ENCODE measurements at places on chromosomes 11 and 22.

DNA sequence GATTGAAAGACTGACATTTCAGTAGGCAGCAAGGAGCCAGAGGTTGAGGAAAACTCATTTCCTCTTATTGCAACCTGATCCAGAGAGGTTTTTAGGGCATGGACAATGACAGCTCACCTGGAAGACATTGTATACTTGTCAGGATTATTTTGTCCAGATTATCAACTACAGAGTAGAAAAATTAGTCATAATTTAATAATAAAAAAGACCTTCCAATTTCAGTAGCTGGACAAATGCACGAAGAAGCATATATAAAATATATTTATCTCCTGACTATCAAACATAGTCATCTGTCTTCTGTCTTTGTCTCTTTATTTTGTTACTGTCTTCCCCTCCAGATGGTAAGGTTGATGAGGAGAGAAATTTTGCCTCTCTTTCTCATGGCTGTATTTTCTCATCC, 330.6 kb upstream of the RAG2 start:
- DNase-seq = no peak

- DNase-seq = no peak
Measured at GRCh38 chr11:81219661-81220060, 1514.0 kb downstream of the FAM181B start.

DNA sequence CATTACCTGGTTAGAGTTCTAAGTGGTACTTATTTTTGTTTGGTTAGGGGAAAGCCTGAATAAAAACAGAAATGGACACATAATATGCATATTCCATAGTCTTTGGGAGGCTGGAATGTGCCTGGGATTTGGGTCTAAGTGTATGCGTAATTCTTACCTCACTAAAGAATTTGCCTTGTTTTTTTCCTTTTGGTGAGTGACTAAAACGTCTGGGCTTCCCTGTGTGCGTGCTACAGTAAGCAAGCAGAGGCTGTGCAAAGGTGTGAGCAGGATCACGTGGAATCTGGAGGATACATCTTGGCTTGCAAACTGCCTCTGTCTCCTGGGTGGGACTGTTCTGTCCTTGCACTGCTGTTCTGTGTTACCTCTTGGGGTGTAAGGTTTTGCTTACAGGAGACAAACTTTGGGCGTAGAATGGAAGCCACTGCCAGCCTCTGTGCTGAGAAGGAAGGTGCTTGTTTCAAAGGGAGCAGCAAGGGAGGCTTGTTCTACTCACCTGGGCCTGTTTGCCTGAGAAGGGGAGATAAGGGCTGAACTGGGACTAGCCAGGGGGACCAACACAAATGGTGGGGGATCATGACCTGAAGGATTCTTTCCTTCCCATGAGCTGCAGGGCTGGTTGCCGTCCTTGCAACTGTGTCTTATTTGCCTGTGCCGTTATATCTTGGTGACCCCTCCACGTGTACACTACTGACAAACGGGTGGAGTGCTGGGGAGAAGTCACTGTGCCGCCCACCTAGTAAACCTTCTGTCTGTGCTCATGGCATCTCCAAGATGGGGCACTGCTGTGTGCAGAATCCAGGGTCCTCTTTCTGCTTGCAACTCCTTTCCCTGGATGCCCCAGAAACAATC, 4.5 kb downstream of the NEAT1 start:
- peak; percentile 40 for DNase-seq

GRCh38 chr11:75349521-75350116, 1.8 kb downstream of the ARRB1 start:
- DNase-seq = no peak

- DNase-seq = no peak
Measured at GRCh38 chr11:92045301-92045700, 179.3 kb upstream of the FAT3 start.

DNA sequence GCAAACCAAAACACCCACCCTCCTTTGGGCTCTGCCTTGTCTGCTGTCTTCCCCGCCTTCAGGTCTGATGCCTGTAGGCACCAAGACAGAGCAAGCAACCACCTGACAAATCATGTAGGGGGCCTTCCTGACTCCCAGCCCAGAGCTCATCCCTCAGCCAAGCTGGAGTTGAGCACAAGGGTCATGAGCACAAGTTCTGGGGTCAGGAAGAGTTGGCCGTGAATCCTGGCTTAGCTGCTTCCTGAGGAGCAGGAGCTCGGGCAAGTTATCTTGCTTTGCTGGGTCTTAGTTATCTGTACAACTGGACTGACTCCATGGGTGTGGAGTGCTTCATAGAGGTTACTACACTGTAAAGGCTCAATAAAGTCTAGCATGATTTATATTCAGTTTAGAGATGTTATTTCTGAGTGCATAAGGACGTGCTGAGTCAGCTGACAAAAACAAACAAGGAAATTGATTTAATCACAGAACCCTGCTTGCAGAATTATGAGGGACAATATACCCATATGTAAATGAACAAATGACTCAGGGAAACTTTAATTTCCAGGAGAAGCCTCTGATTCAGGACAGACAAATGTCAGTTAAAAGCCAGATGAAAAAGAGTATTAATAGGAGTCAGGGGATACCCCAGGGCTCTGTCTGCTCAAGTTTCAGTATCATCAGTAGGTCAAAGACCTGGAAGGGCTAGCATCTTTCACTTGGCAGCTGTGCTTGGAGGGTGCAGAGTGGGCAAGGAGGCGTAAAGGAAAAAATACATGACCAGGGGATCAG, 15.0 kb upstream of the APOA1 start:
- no peak for DNase-seq

DNA sequence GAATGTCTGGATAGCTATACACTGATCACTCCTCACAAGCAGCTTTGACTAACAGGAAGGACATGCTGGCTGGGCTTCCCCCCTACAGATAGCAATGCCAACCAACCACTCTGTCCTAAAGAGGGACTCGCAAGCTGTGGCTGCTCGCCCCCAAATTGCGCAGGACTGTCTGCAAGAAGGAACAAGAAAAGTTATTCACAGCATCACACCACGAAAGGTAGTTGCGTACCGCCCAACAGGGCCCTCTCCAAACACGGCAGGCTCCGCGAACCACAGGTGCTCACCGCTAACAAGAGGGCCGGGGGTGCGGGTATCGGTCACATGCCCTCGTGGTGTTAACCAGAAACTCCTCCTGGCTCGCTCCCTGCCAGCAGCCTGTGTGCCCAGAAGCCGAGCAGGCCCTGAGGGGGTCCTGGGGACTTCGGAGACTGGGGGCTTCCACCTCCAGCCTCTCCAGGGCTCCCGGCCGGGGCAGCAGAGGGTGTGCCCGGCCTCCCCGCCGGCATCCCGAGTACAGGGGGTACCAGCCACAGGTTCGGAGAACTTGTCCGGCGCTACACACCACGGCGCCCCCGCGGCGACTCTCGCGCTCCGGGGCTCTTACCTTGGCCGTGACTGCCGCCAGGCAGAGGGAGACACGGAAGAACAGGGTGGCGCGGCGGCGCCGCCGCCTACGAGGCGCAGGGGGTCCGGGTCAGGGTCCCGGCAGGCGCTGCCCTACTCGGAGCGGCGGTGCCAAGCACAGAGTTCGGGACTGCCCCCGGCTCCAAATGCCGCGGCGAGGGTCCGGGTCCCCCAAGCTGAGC, 682 bp downstream of the LARGE1 start:
- peak; percentile 38 for DNase-seq

DNA sequence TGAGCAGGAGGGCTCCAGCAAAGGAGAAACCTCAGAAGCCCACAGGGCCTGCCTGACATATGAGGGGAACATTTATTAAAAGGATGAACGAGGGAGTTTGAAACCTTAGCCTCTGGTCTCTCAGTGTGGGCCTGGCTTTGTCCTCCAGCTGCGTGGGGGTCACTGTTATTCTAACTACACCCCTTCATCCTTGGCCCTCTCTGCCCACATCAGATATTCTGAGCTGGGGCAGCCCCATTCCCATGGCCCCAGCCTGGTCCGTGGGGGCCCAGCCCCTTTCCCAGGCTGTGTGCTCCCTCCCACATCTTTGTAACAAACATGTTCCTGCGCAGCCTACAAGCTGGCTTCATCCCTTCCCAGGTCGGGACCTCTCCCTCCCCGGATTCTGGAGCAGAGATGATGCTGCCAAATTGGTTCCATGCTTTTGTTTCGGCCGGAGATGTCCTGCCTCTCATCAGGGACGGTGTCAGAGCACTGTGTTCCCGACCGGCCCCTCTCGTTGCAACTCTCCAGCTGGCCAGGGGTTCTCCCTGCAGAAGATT, 4.0 kb downstream of the FXYD6 start:
- no peak for DNase-seq

- peak; percentile 66 for DNase-seq
Measured at GRCh38 chr11:6655020-6655789, 404 bp downstream of the DCHS1 start.

DNA sequence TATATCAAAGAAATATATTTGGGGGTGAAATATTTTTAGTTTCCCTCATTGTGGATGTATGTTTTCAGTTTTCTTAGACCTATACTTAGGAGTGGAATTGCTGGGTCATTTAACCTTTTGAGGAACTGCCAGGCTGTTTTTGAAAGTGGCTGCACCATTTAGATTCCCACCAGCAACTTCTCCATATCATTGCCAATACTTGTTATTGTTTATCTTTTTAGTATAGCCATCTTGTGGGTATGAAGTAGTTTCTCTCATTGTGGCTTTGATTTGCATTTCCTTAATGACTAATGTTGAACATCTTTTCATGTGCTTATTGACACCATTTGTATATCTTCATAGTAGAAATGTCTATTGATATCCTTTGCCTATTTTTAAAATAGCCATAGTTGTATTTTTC, 62.1 kb upstream of the B3GNT6 start:
- DNase-seq = no peak

DNA sequence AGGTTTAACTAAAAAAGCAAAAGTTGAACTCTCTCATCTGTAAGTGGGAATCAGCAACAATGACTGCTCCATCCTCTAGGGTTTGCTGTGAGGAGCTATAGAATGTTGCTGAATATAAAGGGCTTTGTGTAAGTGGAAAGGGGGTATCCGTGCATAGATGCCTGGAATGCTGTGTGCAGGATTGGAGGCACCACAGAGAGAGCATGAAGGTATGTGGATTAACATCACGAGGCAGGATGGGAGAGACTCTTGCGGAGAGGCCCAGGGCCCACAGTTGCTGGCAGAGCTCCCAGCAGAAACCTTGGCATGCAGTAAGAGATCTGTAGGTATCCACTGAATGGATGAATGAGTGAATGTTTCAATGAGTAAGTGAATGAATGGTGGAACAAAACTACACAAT, 298.7 kb upstream of the DDI1 start:
- no peak for DNase-seq

DNA sequence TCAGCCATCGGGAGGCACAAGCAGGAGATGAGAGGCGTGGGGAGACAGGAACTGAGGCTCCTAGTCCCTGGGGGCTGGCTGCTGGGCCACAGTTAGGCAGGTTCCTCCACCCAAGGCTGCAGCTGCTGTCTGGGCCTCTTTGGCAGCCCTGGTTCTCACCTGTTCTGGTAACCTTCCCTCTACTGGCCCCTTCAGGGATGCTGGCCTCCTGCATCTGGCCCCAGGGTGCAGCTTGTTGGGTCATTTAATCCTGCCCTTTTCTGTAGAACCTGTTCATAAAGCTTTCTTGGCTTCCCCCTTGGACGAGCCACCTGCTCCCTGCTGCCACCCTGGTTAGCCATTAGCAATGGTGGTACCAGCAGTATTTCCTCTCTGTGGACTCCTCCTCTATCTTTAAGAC, 5.5 kb downstream of the USH1C start:
- DNase-seq = no peak

- no peak for DNase-seq
Measured at GRCh38 chr11:17366495-17366894, 14.9 kb downstream of the NCR3LG1 start.

DNA sequence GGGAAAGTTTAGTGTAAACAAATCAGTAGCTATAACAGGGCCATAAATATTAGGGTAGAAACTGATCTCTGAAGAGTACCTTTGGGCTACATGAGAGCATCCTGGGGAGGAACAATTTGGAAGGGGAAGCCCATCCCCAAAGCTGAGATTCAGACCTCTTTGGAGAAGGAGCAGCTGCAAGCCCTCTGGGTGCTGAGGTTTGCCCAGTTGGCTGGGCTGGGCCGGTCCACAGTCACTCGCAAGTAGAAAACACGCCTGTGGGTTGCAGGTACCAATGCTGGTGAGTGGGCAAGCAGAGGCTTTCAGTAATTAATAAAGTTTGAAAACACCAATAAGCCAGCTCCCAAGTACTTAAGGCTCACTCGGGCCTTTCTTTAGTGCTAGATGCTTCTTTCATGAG, 124.5 kb downstream of the ARHGAP8 start:
- DNase-seq = no peak

- no peak for DNase-seq
Measured at GRCh38 chr22:37309211-37310074, 27.1 kb downstream of the CYTH4 start.

- no peak for DNase-seq
Measured at GRCh38 chr11:119025978-119026766, 4.5 kb downstream of the SLC37A4 start.

GRCh38 chr11:35712533-35712932, 50.0 kb downstream of the TRIM44 start:
- DNase-seq = no peak

DNA sequence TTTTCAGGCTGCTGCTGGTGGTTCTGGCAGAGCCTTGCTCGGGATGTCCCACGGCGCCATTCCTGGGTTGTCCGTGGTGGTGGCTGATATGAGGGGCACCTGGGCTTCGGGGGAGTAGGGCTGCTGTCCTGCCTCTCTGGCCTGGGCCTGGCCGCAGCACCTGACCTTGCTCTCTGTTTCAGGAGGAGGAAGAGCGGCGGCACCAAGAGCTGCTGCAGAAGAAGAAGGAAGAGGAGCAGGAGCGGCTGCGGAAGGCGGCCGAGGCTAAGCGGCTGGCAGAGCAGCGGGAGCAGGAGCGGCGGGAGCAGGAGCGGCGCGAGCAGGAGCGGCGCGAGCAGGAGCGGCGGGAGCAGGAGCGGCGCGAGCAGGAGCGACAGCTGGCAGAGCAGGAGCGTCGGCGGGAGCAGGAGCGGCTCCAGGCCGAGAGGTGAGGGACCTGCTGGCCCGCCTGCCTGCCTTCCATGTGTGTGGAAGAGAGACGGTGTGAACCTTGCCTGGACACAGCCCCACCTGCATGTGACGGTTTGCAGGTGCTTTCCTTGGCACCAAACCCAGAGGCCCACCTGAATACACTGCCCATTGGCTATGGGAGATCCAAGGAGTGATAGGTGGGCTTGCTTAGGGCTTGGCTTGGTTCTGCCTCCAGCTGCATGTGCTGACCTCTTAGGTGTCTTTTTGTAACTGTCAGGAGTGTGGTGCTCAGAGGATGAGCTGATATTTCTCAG, 22.8 kb downstream of the INCENP start:
- no peak for DNase-seq
